ENCODE measurements at places on chromosomes 2 and 18.
A peak's percentile ranks its signal among the peaks of the same experiment; 100 is the strongest.

DNA sequence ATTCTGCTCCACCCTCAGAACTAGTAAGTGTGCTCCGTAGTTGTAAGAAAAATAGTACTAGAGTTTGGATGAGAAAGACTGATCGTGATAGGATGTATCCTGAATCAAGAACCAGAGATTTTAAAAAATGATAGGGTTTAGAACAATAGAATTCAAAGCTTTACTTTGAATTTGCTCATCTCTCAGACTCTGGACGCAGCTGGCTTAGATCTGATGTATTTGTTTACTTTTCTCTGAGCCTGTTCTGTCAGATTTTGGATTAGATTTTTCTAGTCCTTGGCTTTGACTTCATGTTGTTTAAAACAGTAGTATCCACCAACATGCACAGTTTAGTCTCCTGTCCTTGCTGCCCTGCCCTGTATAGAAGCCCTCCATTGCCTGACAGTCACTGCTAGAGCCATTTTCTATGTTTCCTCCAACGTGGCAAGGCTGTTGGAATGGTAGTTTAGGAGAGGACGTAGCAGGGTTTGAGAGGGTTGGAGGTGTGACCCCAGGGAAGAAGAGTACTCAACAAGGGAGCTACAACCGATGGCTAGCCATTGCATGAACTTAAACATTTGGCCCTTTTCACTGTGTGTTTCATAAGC lies 92.4 kb downstream of the MYO3B start:
- no peak for DNase-seq

GRCh38 chr2:88452565-88452905 lies at the start of gene FOXI3:
TSS of gene FOXI3 (minus strand) at chr2:88452693. CDS start at chr2:88452535, 158 bp downstream.
- no peak for DNase-seq

DNA sequence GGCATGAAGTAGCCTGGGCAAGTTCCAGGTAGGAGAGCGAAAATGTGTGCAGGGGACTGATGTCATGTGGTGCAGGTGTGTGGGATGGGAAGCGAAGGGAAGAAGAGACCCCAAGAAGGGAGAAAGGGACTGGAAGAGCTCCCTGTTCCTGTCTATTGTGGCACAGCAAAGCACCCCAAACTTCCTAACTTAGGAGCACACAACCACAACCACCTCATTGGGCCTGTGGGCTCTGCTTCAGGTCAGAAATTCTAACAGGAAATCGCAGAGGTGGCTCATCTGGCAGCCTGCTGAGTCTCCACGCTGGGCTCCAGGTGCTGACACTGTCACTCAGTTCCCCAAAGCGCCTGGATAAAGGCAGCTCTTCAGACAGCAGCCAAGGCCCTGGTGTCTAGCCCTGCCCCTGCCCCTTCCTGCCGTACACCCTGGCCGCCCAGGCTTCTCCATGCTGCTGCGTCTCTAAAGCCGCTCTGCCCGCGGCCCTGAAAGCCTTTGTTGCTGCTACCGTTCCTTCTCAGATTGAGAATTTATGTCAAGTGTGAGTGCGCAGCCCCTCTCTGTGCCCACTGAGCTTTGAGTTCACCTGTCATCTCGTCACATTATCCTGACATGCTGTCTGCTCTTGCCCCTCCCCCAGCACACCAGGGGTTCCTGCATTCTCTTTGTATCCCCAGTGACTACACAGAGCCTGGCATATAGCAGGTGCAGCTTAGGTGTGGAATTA lies 140.2 kb upstream of the BCL2L11 start:
- DNase-seq: no peak

GRCh38 chr2:88860421-88861075 lies 169.1 kb downstream of the RPIA start:
- no peak for DNase-seq

- no peak for DNase-seq
These were observed 796 bp upstream of the DYSF start for GRCh38 chr2:71452565-71452964.

DNA sequence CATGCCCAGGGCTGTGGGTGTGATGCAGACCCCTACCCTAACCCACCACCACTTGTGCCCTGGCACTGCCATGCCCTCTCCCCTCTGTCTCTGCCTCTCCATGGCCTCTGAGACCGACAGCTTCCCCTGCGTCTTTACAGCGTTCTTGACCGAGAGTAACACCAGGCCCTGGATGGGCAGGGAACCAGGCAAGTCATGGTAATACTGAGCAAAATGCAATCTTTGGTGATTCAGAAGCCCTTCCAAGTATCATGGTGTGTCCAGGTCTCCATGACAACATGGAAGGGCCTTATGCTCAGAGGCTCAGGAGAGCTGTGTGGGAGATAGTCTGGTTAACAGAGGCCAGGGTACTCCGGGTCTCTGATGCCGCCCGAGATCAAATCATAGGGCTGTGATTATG lies 176.1 kb downstream of the KLHL29 start:
- no peak for DNase-seq

- DNase-seq: no peak
These were observed 472.7 kb downstream of the CMPK2 start for GRCh38 chr2:6392966-6393365.

GRCh38 chr2:37307500-37307899 lies 17.1 kb downstream of the PRKD3 start:
- no peak for DNase-seq

DNA sequence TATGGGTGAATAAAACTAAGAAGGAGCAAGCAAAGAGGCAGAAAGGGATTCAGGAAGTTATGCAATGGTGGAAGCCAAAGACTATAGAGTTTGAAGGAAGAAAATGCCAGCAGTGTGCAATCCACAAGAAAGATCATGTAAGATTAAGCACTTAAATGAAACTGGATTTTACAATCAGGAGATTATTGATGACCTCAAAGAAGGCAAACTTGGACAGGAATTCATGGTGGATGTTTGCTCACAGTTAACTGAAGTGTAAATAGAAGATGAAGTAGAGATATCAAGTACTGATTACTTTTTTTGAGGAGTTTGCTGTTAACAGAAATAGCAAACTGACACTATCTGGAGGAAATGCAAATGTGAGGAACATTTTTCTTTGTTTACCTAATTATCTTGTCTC lies 308.9 kb downstream of the RND3 start:
- no peak for DNase-seq

GRCh38 chr2:233691443-233692433 lies 952 bp upstream of the UGT1A6 start:
- no peak for DNase-seq

- no peak for DNase-seq
These were observed 21.1 kb upstream of the KLHL29 start for GRCh38 chr2:23363831-23364230.

DNA sequence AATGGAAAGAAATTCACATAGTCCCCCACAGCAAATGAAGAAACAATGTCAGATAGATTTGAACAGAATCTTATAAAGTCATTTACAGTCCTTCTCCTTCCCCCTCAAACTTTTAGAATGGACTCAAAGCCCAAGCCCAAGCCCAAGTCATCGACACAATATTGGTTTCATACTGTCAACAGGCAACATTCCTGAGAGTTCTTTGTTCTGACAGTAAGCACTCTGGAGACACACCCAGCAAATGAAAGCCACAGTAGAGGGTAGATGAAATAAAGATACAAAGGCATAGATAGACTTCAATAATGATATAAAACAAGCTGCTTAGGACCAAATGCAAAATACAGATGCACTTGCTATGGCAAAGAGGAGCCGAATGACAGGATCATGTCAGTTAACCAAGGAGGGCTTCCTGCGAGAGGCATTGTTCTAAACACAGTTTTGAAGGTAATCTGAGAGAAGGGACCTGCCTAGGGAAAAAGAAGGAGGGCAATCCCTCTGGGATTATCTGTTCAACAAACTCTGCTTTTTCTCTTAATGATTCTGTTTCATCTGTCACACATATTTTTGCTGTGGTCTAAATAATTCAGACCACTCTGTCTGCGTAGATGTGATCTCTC lies 97.1 kb upstream of the MAP4K3 start:
- DNase-seq: no peak

GRCh38 chr18:6255116-6255705 lies 159.5 kb downstream of the L3MBTL4 start:
- DNase-seq: no peak

- no peak for DNase-seq
These were observed 99.7 kb downstream of the SLC8A1 start for GRCh38 chr2:40352041-40352702.

- no peak for DNase-seq
These were observed 1.4 kb upstream of the KCNK3 start for GRCh38 chr2:26691161-26691560.

GRCh38 chr18:13797157-13797611 lies 26.8 kb upstream of the MC5R start:
- no peak for DNase-seq

DNA sequence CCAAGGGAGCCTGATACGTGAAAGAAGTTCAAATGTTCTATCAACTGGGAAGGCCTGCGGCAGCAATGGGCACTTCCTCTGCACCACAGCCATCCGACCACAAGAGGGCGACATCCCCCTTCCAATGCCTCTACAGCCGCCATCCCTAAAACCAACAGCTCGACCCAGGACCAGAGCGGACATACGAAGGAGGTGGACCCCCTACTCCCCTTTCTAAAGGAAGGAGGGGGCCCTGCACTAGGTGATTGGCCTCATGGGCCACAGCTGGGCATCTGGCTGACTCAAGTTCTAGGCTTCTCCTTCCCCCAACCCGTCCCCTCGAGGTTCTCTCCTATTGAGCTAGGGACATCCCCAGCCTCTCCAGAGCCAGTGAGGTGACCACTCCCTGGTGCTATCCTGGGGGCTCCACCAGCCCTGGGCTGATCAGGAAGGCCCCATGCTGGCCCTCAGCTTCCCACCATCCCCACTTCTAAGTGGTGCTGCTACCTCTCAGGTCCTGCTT lies 217.2 kb downstream of the TNS1 start:
- DNase-seq: peak; percentile 53

GRCh38 chr2:100484390-100484789 lies 14.1 kb downstream of the NMS start:
- no peak for DNase-seq

- DNase-seq: no peak
These were observed 130.2 kb downstream of the CD226 start for GRCh38 chr18:69817335-69817940.

DNA sequence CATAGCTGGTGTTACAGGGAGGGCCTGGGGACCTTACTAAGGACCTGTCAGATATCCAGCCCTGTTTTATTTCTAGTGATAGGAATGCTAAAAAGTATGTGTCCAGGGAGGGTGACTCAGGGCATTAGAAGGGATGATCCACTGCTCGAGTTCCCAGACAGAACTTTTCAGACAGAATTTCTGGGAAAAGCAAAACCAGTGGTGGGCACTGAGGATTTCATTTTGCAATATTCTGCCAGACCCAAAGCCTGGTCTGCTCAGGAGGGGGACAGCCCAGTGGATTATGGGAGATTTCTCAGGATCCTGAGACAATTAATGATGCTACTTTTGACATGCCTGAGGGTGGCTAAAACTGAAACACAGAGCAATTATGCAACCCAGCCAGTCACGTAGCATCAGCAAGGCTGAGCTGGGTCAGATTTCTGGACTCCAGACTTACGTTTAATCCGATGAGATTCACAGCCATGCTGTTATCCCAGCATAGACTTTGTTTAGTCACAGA lies 4.7 kb upstream of the KCNE4 start:
- no peak for DNase-seq

- no peak for DNase-seq
These were observed 691 bp downstream of the KYNU start for GRCh38 chr2:142878031-142878678.

- no peak for DNase-seq
These were observed 80.2 kb upstream of the GPC1 start for GRCh38 chr2:240355001-240355891.

All from stimulated activated CD8-positive, alpha-beta memory T cell treated with anti-CD3 and anti-CD28 coated beads, Interleukin-7, amount 100 ng/mL, for 1 hour (primary cell).